WTC11 (cell line): ENCODE measurements at places on chromosomes 6 and 20. TPM values are rescaled to one million over a fixed set of nuclear protein-coding genes. Genes with fewer than 3 reads are reported as not detected.

The DCDC2 gene
- total RNA-seq = 1.4 to 3.2 TPM (median 1.8 TPM) in 3 replicates

The PPP1R10 gene
- 83.1 to 90.5 TPM (median 85.5 TPM) in 3 replicates for total RNA-seq

The SEMG1 gene
- 2.0 to 2.9 TPM (median 2.1 TPM) in 3 replicates for total RNA-seq

The MEP1A gene
- total RNA-seq = 0.09 TPM in 1 of 3 replicates, not detected in the others

The EHMT2 gene
- 137 to 169 TPM (median 168 TPM) in 3 replicates for total RNA-seq

The RIPPLY2 gene
- total RNA-seq = 0.66 to 2.2 TPM (median 2.1 TPM) in 3 replicates

The FAM50B gene
- total RNA-seq = 2.1 to 3.6 TPM (median 3.3 TPM) in 3 replicates

The GJA1 gene
- 546 to 700 TPM (median 682 TPM) in 3 replicates for total RNA-seq

The ZBP1 gene
- total RNA-seq = not detected in 3 replicates

The RNASET2 gene
- total RNA-seq = 35.6 to 44.3 TPM (median 41.9 TPM) in 3 replicates

The ZGPAT gene
- 28.3 to 31.0 TPM (median 30.4 TPM) in 3 replicates for total RNA-seq

The SLC32A1 gene
- 0.09 to 0.37 TPM (median 0.25 TPM) in 3 replicates for total RNA-seq

The TFAP2D gene
- total RNA-seq = not detected in 3 replicates

The VSX1 gene
- 0.23 TPM in 1 of 3 replicates, not detected in the others for total RNA-seq

GRCh38 chr6:35136185-35136584 is 5.0 kb downstream of the TCP11 start:
- no peak for DNase-seq

- DNase-seq = no peak
Measured at GRCh38 chr6:7264041-7264440, 49.0 kb downstream of the SSR1 start.

DNA sequence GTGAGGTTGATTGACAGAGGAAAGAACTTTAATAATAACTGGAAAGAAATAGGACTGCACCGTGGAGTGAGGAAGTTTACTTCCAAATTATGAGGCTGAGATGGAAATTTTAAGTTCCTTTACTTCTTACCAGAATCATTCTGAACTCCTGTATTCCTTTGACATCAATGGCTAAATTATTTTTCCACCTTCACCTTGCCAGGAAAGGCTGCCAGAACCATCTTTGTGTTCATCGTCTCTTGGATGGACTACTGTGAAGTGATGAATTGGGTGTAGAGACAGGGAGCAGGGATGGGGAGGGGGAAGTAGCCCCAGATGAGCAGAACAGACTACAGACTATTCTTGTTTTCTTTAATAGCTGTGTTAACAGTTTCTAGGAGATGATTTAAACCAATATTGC is 102.1 kb upstream of the CEP162 start:
- no peak for DNase-seq

- DNase-seq = no peak
Measured at GRCh38 chr6:55265409-55266114, 61.7 kb upstream of the GFRAL start.

GRCh38 chr20:37356387-37356786 is 10.4 kb downstream of the SRC start:
- DNase-seq = no peak

DNA sequence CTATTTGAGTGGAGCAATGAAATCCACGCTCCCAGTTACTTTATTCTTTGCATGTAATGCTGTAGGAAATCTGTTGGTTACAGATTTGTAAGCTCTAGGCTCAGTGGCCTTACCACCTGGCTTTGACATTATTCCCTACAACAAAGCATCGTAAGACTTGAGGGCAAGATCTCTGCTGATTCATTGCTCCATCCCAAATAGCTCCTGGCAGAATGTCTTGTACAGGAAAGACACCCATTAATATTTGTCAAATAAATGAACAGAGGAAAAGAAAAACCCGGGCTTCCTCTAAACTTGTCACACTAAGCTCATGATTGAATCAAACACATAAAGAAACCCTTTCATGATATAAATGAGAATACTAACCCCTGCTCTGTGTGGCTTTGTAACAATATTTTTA is 357.5 kb upstream of the RNF217 start:
- DNase-seq = no peak

GRCh38 chr6:88815491-88815890 is 147.9 kb downstream of the RNGTT start:
- DNase-seq = no peak

GRCh38 chr20:58696411-58696961 is 3.9 kb downstream of the NPEPL1 start:
- DNase-seq = no peak

GRCh38 chr6:154386848-154387717 is 30.5 kb upstream of the IPCEF1 start:
- no peak for DNase-seq

DNA sequence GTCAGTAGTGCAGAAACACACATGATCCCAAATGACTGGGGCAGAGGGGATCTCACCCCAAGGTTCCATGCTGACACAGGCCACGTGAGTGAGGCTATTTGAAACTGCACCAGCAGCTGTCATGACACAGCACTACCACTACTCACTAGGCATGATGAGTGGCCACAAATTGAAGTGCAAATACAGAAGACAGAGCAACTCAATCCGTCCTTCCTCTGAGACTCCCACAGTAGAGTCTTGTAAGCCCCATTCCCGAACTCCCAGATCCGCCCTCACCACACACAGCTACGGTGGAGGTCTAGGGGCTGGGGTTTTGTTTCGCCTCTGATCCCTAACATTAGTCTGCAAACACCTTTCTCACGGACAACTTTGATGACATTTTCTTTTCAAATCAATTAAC is 113.3 kb upstream of the NUP153 start:
- no peak for DNase-seq

- no peak for DNase-seq
Measured at GRCh38 chr6:11236076-11236750, 3.7 kb upstream of the NEDD9 start.

- no peak for DNase-seq
Measured at GRCh38 chr6:161198176-161198575, 75.7 kb downstream of the AGPAT4 start.

DNA sequence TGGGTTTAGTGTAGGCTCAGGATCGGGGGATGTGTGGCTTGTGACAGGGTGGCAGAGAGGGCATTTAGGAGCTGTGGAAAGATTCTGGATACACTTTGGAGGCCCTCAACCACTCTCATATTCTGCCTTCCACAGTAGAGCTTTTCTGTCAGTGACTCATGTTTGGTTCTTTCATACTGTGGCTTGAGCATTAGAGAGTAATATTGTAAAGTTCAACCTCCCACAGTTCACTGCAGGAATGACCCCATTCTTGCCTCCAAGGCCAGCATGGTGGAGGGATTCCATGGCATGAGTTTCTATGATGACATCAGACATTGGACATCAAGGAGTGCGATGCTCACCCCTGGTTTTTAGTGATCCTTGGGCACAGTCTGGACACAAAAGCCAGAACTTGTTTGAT is 50.9 kb downstream of the DTD1 start:
- no peak for DNase-seq

GRCh38 chr20:24804481-24805206 is 144.4 kb upstream of the CST7 start:
- DNase-seq = no peak

DNA sequence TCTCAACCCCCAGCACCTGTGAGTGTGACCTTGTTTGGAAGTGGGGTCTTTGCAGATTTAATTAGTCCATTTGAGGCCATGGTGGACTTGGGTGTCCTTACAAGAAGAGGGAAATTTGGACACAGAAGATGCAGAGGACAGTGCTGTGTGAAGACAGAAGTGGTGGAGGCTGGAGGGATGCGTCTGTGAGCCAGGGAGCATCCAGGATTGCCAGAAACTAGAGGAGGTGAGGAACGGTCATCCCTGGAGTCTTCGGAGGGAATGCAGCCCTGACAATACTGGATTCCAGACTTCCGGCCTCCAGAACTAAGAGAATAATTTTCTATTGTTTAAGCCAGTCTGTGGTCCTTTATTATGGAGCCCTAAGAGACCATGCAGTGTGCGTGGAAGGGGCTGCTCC is 22.9 kb upstream of the NPBWR2 start:
- no peak for DNase-seq

GRCh38 chr20:4870906-4871305 is 130.4 kb downstream of the SLC23A2 start:
- no peak for DNase-seq

DNA sequence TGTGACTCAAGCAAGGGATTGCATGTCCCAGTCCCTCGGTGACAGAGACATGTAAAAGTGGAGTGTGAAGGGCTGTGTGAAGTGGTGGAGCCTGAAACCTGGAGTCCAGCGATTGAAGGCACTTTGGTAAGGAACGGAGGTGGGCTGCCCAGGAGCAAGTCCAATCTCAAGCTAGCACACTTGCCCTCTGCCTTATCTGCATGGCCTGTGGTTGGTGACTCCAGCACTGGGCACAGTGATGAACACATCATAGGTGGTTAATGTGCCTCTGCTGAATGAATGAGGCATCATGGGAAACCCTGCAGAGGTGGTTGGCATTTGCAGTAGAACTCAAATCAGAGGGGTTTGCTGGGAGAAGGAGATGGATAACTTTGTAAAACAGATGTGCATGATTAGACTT is 14.9 kb upstream of the ULBP3 start:
- no peak for DNase-seq

DNA sequence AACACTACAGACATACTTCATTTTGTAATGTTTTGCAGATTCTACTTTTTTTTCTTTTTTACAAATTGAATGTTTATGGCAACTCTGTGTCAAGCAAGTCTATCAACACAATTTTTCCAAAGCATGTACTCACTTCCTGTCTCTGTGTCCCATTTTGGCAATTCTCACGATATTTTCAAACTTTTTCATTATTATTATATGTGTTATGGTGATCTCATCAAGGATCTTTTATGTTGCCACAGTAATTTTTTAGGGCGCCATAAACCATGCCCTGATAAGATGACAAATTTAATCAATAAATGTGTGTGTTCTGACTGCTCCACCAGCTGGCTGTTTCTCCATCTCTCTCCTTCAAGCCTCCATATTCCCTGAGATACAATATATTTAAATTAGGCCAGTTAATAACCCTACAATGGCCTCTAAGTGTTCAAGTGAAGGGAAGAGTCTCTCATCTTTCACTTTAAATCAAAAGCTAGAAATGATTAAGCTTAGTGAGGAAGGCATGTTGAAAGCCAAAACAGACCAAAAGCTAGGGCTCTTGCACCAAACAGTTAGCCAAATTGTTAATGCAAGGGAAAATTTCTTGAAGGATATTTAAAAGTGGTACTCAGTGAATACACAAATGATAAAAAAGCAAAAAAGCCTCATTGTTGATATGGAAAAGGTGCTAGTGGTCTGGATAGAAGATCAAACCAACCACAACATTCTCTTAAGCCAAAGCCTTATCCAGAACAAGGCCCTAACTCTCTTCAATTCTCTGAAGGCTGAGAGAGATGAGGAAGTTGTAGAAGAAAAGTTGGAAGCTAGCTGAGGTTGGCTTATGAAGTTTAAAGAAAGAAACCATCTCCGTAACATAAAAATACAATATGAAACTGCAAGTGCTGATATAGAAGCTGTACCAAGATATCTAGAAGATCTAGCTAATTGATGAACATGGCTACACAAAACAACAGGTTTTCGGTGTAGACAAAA is 194.4 kb upstream of the TAB2 start:
- no peak for DNase-seq

DNA sequence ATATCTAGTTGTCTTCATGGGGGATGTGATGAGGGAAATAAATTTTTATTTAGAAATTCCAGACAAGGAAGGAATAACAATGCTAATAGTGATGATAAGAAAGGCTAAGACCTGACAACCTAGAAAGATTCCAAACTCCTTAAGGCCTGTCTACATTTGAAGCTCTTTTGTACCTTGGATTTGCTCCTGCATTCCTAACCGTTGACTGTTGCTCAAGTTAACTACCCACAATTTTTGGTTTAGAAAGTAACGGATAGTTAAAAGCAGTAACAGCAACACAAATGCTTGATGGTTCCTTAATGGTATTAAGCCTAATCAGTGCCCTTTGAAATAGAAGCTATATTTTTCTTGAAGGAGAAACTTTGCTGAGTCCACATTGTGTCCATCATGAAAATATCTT is 52.9 kb downstream of the TRMT11 start:
- DNase-seq = no peak

DNA sequence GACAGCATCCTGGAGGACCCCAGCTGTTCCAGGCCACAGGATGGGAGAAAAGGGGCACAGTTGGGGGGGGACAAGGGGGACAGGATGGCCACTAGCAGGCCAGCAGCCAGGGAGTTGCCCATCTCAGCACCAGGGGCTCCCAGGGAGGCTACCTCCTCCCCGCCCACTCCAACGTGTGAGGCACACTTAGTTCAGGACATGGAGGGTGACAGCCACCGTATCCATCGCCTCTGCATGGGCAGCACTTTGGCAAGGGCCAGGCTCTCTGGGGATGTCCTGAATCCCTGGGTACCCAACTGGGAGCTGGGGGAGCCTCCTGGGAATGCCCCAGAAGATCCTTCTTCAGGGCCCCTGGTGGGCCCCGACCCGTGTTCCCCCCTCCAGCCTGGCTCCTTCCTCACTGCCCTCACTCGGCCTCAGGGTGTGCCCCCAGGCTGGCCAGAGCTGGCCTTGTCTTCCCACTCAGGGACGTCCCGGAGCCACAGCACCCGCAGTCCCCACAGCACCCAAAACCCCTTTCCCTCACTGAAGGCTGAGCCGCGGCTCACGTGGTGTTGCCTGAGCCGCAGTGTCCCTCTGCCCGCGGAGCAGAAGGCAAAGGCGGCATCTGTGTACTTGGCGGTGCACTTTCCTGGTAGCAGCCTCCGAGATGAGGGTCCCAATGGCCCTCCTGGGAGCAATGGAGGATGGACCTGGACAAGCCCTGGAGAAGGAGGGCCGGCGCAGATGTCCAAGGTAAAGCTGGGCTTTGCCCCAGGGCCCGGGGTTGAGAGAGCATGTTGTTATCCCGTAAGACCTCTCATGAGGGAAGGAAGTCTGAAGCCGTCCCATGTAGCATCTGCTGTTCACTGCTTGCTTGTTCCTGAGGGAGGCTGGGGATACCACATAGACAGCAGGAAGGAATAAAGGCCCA is 30.7 kb downstream of the ZNF831 start:
- DNase-seq = no peak

GRCh38 chr6:110658631-110659211 is 156.5 kb downstream of the CDK19 start:
- DNase-seq = no peak

DNA sequence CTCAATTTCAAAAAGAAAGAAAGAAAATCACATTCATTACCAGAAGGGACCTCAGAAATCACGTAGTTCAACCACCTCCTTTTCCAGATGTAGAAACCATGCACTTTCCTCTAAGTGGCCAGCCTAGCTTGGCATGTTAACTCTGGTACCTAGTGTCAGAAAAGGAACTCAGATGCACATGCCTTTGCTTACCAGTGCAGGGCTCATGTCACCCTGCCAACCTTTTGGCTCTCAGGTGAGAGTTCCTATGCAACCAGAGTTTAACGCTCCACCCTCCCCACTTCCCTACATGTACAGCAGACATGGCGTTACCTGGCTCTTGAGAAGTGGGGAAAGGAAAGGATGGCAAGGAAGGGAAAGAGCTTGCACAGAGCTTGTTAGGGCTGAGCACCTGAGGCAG is 16.3 kb upstream of the IL17F start:
- no peak for DNase-seq

DNA sequence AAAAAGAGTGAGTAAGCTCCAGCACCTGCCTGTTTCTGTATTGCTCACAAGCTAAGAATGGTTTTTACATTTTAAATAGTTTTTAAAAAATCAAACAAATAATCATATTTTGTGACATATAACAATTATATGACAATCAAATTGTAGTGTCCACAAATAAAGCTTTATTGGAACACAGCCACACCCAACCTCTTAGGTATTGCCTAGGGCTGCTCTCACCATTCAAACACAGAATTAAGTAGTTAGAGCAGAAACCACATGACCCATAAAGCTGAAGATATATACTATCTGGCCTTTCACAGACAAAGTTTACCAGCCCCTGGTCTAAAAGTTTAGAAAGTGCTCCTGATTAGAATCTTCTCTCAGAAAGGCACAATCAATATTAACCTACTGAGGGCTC is 11.2 kb downstream of the TNFRSF21 start:
- DNase-seq = no peak
